ENCODE measurements at places on chromosomes 11 and 22.

DNA sequence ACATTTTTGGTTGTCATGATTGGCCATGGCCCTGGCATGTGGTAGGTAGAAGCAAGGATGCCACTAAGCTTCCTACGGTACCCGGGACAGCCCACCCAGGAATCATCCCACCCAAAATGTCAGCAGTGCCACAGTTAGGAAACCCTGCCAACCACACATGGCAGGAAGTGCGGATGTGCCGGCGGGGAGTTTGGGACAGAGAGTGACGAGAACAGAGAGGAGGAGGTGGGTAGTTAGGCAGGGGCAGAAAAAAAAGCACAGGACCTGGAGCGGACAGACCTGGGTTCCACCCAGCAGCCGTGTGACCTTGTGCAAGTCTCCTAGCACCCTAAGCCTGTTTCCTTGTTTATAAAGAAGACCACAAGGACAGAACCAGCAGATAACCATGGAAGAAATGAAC is 3.3 kb downstream of the SPI1 start:
- no peak for DNase-seq

DNA sequence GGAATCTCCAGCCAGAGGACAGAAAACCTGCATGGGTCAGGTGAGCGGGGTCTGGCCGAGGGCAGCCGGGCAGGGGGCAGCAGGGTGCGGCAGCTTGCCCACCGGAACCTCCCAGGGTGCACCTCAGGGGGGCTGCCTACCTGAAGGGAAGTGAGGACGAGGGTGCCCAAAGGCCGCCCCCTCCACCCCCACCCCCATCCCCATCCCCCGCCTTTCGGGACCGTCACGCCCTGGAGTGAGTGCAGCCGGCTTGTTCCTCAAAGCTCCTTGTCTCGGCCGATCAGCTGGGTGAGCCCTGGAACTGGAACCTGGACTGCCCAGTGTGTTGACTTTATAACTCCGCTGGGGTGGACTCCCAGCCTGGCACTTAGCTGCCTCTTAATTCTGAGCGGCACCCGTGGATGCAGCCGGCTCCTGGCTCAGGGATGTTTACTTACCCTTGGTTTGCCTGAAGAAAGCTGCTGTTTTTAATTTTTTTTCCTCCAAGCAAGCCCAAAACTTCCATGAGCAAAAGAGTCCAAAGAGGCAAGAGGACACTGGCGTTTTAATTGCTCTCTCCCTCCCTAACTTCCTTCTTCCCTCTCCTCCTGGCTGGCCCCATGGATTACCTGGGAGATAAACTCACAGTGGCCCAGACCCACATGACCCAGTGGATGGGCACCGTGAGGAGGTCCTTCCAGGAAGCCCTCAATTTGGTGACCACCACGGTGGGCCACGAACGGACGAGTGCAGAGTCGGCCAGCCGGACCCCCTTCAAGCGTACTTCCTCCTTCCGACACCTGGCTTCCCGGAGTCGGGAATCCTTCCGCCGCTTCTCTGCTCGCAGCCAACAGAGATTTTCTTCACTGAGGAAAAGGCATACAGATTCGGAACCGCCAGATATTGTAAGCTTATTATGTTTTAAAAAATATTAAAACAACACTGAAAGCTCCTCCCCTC is 87.8 kb upstream of the CRYBB3 start:
- no peak for DNase-seq

DNA sequence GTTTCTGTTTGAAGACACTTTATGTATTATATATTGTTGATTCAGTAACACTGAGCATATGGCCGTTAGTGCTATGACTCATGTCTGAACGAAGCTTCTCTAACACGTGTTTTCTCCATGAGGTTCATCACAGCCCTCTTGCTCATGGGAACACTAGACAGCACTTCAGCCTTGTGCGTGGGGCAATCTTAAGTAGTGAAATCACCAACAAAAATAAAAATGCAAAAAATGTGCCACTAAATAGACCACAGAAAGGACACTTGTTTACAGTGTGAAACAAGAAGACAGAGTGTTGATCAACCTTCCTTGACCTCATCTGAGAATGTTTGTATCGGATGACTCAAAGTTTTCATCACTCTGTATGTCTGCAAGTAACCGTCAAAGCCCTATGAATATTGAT is 94.5 kb downstream of the FDX1 start:
- no peak for DNase-seq

GRCh38 chr11:35735411-35735810 is 72.8 kb downstream of the TRIM44 start:
- DNase-seq = no peak

DNA sequence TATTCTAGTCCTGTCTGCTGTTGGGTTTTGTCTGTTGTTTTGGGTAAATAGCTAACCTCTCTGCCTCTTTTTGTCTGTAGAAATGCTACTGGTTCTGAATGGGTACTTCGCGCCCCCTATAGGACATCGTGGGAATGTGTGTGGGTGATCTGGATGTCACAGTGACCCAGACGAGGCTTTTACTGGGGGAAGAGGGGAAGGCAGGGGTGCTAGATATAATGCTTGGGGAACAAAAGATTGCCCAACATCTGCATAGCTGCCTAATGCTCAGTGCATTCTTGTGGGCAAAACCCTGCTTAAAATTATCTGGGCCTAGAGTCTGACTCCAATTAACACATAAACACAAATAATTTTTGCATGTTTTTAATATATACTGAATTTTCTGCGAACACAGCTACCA is 57.7 kb downstream of the BMAL1 start:
- DNase-seq = peak; percentile 59

DNA sequence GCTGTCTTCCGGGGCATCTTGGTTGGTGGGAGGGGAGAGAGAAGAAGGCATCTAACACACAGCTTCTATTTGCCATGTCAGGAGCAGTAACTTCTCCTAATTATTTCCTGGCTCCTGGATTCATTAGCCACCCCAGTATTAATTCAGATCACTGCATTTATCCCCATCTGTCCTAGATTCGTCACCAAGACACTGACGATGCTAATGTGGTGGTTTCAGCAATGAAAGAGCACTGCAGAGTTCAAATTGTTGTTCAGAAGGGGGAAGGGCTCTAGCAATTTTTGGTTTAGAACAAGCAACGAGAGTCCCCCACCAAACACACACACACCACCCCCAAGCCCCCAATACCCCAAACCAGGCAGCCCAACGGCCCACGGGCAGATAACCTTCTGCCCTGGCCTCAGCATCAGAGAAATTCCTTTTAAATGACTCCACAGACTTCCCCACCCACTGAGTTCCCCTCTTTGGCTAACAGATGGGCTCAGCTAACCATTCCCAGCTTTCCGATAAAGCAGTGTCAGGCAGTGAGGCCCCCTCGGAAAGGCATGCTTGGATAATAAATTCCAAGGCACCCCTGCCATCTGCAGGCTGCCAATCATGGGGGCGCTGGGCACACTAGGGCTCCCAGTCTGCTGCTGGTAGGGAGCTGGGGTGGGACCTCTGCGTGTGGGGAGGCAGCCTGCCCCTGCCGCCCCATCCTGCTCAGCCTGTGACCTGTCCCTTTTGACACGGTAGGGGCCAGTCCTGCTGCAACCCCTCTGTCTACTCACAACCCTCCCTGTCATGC is 453.5 kb downstream of the MIAT start:
- DNase-seq = no peak

- DNase-seq = no peak
These were observed 165.2 kb upstream of the RAG2 start for GRCh38 chr11:36763187-36763586.

DNA sequence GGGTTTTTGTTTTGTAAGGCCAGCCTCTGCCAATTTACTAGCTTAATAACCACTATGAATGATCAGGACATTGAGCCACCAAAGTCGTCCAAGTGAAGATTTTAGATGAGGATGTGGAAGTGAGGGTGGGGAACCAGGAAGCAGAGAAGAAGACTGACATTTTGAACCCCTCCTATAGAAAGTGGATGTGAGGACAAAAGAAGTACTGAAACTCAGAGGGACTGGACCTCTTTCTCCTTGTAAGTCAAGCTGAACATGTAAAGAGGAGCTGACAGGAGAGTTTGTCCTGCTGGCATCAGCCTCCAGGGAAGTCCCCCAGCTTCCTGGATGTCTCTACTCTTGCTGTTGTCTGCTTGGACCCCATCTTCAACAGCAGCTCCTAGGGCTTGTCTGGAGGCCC is 338.2 kb upstream of the NCAM1 start:
- no peak for DNase-seq

DNA sequence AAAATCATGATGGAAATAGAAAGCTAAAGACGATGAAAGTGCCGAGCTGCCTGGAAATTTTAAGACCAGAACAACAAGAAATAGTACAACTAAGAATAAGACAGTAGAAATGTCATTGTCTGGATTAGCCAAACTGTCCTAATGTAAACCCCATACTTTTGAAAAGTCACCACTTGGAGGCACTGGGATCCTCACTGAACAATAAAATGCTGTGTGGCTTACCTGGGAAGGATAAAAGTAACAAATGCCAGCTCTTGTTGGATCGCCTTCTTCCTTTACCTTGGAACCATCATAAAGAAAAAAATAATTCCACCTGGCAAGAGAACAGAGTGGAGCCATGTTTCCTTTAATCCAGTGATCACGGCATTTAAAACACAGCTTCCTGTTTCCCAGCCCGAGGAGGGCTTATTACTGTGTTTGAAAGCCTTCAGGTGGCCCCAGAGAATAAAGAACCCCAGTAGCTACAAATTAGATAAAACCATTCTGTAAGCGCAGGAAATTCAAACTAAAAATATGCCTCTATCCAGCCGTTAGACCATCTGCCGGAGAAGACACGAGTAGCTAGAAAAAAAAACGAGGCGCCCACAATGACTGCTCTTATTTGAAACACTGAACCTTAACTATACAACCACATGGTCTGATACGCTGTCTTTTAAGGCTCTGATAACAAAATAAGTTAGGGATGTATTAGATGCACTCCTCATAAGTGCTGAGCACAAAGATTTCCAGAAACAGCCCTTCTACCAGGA is 4.4 kb downstream of the HPS4 start:
- no peak for DNase-seq

Measured in stimulated activated CD4-positive, alpha-beta T cell treated with anti-CD3 and anti-CD28 coated beads, Interleukin-12 subunit alpha, Interleukin-12 subunit beta, amount 100 ng/mL, for 4 hours (primary cell).